Thymus (tissue), 14 donors: ENCODE measurements at places on chromosomes 7 and 10. TPM values are rescaled to one million over a fixed set of nuclear protein-coding genes. Genes with fewer than 3 reads are reported as not detected.

- H3K4me3 ChIP-seq: no peak overlapping the region
- no peak overlapping the region for H3K27ac ChIP-seq
- DNase-seq: no peak
- no peaks in the 10 kb centered on the region for H3K36me3 ChIP-seq
- H3K4me1 ChIP-seq: no peaks in the 10 kb centered on the region
Measured at GRCh38 chr7:141999058-141999623, 3.5 kb downstream of the MGAM start.

- H3K27me3 ChIP-seq: peaks cover 12% of the 10 kb centered on the region
- no peaks in the 10 kb centered on the region for H3K36me3 ChIP-seq
- no peak overlapping the region for H3K4me3 ChIP-seq
- no peak for DNase-seq
- no peaks in the 10 kb centered on the region for H3K4me1 ChIP-seq
Measured at GRCh38 chr10:118569241-118569881, 26.1 kb downstream of the PRLHR start.

DNA sequence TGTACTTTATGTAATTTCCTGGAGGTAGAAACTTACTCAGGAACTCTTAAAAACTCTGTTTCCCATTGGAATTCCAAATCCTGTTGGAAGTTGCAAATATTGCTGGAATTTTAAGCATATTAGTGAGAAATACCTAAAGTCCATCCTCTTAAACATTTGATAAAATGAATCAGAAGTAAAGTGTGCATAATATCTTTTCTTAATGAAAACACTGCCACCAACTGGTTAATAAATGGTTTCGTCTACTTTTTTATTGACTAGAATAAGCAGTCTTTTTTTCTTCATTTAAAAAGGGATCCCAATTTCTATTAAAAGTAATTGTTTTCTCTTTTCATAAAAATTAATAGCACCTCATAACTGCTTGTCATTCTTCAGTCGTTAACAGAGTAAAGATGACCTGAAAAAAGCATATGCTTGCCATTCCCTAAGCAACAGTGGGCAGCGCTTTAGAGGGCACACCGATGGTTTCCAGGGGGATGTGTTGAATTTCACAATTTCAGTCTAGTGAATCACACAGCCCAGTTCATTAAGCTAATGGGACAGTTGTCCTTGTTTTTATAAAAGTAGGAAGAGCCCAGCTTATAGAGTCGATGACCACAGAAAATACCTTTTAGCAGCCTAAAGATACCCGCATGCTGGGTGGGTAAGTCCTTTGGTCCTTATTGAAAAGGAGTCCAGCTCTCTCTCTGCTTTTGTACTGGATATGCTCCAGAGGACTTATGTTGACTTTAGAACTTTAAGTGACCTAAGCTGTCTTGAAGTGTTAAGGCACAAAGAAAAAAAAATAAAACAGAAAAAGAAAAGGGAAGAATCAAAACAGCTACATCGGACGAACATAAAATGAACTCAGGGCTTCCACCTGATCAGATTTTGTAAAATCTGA, 28.5 kb downstream of the NPS start:
- H3K27me3 ChIP-seq: no peaks in the 10 kb centered on the region
- DNase-seq: no peak
- H3K4me1 ChIP-seq: no peaks in the 10 kb centered on the region
- H3K36me3 ChIP-seq: no peaks in the 10 kb centered on the region
- H3K27ac ChIP-seq: no peak overlapping the region

DNA sequence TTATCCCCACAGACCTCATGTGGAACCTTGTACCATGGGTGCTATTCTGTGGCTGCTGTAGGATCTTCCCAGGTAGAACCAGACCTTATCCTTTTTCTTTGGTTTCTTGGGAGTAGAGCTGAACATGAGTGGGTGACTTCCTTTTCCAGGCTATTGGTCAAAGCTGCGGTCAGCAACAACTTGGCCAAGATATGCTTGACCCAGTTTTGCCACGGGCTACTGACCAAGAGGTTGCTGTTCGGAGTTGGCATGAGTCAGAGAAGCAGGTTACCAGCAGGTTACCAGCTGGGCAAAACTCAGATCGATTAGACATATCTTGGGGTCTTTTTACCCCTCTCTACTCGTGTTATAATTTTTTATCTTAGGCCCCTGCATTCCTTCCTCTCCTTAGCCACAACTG, 36.7 kb upstream of the HDAC9 start:
- no peak for DNase-seq
- H3K27me3 ChIP-seq: no peaks in the 10 kb centered on the region
- H3K36me3 ChIP-seq: no peaks in the 10 kb centered on the region
- no peak overlapping the region for H3K4me3 ChIP-seq
- H3K27ac ChIP-seq: no peak overlapping the region

GRCh38 chr10:126417220-126417825, 29.0 kb upstream of the ADAM12 start:
- DNase-seq: no peak
- no peak overlapping the region for H3K4me3 ChIP-seq
- H3K36me3 ChIP-seq: no peaks in the 10 kb centered on the region
- H3K4me1 ChIP-seq: no peaks in the 10 kb centered on the region
- no peaks in the 10 kb centered on the region for H3K27me3 ChIP-seq

DNA sequence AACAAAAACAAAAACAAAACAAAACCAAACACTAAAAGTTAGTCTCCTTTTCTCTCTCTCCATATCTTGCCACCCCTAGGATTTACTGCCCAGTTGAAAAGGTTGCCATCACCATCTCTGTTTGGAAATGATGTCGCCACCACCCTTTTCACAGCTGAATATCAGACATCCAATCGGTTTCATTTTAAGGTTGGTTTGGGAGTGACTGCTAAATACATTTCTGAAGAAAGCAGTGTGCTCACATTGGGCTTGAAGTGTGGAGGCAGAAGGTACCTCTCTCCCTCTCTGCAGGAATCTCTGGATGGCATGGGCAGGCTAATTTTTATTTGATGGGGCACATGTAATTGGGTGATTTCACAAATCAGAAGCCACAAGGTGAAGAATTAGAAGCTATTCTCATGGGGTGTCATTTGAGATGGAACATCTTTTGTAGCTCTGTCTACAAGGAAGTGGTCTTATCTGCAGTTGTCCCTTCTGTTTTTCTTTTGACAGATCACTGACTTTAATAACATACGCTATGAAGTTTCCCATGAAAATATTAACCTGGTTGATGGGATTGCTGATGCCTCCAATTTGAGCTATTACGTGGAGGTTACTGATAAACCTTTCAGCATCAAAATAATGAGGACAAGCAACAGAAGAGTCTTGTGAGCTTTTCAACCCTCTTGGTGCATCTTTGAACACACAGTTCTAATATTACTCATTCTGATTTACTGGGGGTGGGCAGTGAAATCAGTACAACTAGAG, 20.1 kb downstream of the MGAM2 start:
- no peak overlapping the region for H3K4me3 ChIP-seq
- no peaks in the 10 kb centered on the region for H3K36me3 ChIP-seq
- DNase-seq: no peak
- H3K4me1 ChIP-seq: no peaks in the 10 kb centered on the region
- no peak overlapping the region for H3K27ac ChIP-seq

DNA sequence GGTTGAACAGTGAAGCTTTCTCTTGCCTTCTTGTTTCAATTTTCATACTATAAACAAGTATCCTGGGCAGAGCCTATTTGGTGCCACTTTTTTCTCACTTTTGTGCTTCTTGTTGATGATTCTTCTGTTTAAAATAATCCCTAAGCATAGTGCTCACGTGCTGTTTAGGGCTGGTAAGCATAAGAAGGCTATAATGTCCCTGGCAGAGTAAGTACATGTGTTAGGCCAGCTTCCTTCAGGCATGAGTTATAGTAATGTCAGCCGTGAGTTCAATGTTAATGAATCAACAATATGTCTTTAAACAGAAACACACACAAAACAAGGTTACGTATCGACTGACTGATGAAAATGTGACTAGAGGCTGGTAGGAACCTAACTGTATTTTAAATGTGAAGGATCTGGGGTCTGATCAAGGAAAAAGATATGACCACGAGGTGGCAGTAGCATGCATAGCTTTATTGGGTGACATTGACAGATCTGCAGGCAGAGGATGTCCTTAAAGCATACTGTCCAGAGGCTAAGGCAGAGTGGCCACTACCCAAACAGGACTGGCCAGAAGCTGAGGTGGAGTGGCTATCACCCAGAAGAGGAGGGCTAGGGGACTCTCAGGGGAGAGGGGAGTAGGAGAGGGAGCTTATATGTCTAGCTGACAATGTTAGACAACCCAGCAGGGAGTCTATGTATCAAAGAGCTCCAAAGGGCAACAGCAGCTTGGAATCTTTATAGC, 113.7 kb downstream of the BRAF start:
- no peak overlapping the region for H3K27ac ChIP-seq
- DNase-seq: peak; percentile 37
- no peak overlapping the region for H3K4me3 ChIP-seq
- no peaks in the 10 kb centered on the region for H3K4me1 ChIP-seq

DNA sequence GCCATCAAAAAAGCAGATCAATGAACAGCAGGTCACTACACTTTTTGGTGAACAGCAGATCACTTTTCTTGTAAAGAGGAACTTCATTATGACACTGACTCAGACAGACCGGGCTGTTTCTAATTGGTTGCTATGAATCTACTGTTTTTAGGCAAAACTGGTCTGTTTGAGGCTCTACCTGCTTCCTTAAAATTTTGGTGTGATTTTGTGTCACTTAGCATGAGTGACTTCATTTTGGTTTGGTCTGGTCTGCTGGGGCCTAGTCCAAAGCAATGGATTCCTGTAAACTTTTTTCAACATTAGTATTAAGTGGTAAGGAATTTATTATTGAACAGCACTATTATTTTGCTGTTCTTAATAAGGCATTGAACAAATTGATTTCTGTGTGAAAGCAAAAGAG, 41.8 kb upstream of the C10orf71 start:
- H3K4me1 ChIP-seq: peaks cover 5% of the 10 kb centered on the region
- H3K27me3 ChIP-seq: no peaks in the 10 kb centered on the region
- no peak overlapping the region for H3K27ac ChIP-seq
- no peak for DNase-seq

GRCh38 chr7:98774884-98775283, 94.9 kb downstream of the TMEM130 start:
- H3K27me3 ChIP-seq: peaks cover 4% of the 10 kb centered on the region
- no peak overlapping the region for H3K27ac ChIP-seq
- no peaks in the 10 kb centered on the region for H3K4me1 ChIP-seq
- no peak overlapping the region for H3K4me3 ChIP-seq
- H3K36me3 ChIP-seq: no peaks in the 10 kb centered on the region
- DNase-seq: no peak

DNA sequence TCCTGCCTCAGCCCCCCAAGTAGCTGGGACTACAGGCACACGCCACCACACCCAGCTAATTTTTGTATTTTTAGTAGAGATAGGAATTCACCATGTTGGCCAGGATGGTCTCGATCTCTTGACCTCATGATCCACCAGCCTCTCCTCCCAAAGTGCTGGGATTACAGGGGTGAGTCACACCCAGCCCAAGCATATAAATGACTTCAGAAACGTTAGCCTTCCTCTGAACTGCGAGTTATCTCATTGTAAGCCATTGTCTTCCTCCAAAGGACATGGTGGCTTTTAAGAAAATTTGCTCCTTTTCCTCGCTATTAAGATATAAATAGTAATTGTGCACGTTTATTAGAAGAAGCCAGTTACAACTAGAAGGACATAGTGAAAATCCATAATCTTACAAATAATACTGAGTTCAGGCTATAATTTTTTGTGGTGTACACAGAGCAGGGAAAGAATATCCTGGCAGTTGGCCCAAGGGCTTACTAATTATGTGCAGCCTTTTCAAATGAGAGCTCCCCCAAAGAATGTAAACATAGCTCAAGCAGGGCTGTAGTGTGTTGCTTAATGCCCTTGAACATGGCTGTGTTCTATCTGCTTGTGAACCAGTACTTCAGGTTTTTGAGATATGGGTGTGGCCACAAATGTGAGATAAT, 495.8 kb downstream of the PARD3 start:
- no peaks in the 10 kb centered on the region for H3K27me3 ChIP-seq
- H3K4me3 ChIP-seq: no peak overlapping the region
- DNase-seq: no peak
- H3K36me3 ChIP-seq: peaks cover 2% of the 10 kb centered on the region
- peaks cover 2% of the 10 kb centered on the region for H3K4me1 ChIP-seq

DYNC1I1 gene
- 2.5 TPM for total RNA-seq

KCNMA1 gene
- total RNA-seq: 1.9 TPM
